ENCODE measurements at places on chromosomes 7 and 10.

GRCh38 chr7:117772421-117772820 is 100.8 kb downstream of the CTTNBP2 start:
- no peak for DNase-seq

- DNase-seq: no peak
These were observed 223.0 kb downstream of the SORCS1 start for GRCh38 chr10:106941297-106942034.

GRCh38 chr10:83346266-83346910 is 792.9 kb upstream of the GHITM start:
- no peak for DNase-seq

- DNase-seq: no peak
These were observed 23.7 kb downstream of the BTBD16 start for GRCh38 chr10:122294511-122295450.

- DNase-seq: no peak
These were observed 148.4 kb downstream of the KLF6 start for GRCh38 chr10:3636356-3637181.
